ENCODE measurements at places on chromosomes 3 and 15.

DNA sequence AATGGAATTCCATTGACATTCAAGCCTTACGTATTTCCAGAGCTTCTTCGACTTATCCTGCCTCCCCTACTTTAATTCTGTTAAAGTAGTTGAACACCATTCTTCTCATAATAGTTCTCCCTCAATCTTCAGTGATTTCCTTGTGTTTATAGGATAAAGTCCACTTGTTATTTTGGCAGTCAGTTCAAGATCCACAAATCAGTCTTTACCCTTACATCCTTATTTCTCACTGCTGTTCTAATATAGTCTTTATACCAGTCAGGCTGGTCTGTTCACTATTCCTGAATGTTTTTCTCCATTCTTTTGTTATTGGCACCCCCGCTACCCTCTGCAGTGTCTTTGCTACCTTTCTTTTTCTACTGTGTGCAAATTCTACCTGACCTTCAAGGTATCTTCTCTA is 29.7 kb downstream of the ATP6V1A start:
- DNase-seq: no peak

GRCh38 chr15:39376371-39376909 is 204.4 kb upstream of the THBS1 start:
- no peak for DNase-seq

DNA sequence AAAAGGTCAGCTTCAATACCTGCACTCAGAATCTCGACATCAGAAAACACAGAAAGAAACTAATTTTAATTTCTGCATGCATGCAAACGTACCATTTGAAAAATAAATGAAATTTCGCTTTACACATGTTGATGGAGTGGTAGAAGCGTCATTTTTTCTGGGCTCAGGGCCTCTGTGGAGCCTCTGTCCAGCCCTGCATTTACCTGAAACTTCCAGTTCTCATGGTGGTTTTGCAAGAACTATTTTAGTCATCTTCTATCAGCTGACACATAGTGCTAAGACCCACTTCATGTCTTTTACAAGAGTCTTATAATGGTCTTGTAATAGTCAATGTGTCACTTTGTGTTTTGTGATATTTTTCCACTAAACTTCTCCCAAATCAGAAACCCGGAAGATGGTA is 5.3 kb downstream of the KY start:
- DNase-seq: no peak

- no peak for DNase-seq
Observed at GRCh38 chr3:184145111-184145524, 10.0 kb downstream of the EIF2B5 start.

DNA sequence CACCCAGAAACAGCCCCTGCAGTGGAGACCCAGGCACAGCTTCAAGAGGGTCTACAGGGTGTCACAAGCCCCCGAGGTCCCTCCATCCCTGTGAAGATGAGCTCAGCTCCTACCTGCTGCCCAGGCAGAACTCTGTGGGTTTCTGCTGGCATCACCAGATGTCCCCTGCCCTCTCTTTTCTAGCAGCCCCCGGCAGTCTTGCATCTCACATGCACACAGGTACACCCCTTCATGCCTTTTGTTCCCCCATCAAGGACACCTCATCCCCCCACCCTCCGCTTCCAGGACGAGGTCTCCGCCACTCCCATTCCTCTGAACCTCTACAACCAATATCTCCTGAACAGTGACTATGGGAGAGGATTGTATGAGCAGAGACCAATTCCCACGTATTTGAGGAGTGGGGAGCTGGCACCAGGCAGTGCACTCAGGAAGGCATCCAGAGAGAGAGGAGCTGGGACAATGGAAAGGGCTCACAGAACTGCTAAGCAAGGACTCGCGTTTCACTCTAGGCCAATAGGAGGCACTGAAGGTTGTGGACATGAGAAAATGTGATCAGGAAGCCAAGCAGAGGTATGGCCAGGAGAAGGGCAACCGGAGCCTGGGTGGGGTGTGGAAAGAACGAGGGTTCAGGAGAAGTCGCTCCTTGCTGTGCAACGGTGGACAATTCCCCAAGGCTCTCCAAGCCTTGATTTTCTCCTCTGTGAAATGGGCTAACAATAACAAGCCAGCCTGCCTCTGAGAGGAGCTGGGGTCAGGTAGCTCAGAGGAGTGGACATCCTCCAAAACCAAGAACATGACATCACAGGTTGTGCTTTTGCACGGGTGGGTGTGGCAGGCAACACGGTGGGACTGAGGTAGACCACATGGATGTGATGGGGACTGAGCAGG is 115.2 kb downstream of the CHSY1 start:
- DNase-seq: no peak

DNA sequence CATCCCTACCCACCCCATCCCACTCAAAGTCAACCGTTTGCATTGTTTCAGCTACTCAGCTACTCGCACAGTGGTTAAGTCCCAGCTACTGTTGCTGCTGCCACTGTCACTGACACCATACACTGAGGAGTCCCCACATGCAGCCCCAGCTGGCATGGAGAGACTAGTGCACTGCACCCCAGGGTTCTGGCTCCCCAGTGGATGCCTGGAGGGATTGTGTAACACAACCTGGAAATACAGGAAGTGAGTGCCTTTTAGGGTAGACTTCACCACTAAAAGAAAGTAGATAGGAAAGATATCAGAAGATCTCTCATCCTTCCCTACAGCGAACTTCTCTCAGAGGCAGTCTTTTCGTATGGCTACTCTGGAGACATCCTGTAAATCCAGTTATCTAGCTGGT is 169.2 kb upstream of the STRIT1 start:
- DNase-seq: no peak

GRCh38 chr15:95303713-95304112 is 1026.8 kb upstream of the NR2F2 start:
- DNase-seq: no peak

DNA sequence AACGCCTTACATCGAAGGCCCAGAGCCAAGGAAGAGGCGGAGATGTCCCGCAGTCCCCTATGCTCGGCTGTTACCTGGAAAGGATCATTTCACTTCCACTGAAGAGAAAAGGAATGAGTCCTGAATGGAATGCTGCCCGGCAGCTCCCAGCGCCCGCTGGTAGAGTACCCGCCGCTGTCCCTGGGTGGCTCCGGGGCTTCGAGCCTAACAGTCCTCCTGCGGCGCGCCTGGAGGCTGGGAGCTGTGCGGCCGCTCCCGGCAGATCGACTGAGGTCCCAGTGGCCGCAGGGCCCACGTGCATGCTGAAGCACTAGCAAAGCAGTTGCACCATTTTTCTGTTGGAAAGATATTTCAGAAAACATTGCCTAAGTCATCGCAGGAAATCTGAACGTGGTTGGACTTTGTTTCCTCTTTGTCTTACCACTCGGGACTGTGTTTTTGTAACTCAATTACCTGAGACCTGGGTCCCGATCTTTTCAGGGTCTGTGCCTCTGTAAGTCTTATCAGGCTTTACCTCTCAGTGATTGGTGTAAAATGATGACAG is 984 bp downstream of the RNU6-1 start:
- DNase-seq: no peak

GRCh38 chr15:42593143-42593542 is 17.7 kb downstream of the STARD9 start:
- no peak for DNase-seq

GRCh38 chr3:37862219-37862902 is 681 bp downstream of the CTDSPL start:
- no peak for DNase-seq

DNA sequence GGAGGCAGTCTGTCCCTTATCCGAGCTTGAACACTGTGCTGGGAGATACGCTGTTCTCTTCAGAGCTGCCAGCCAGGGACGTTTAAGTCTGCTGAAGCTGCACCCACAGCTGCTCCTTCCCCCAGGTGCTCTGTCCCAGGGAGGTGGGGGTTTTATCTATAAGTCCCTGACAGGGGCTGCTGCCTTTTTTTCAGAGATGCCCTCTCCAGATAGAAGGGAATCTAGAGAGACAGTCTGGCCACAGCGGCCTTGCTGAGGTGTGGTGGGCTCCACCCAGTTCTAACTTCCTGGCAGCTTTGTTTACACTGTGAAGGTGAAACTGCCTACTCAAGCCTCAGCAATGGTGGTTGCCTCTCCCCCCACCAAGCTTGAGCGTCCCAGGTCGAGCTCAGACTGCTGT is 319.9 kb upstream of the GRM7 start:
- no peak for DNase-seq

DNA sequence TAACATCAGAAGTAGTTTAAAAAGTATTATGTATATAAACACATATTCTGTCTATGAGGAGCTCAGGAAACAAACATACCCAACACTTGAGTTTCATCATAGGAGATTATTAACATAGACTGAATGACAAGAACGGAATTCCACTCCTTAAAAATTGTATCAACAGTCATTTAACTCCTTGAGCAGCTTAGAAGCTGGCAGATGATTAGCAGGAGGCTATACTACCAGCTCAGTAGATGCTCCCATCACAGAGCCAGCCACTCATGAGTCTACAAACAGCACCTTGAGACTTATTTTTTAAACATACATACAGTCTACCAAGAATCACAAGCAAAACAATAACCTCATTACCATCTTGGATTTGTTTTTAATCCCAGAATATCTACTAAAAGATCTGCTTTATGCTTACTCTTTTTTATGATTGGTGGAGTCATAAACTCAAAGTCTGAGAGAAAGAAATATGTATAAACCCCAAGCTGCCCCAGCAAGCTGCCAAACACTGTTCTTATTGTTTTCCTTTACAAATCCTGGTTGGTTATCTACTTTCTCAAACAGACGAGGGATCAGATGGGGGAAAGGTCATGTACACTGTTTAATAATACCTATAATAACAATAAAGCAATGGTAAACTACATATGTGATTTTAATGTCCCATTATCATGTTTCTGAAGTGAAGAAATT is 59.5 kb downstream of the CBLB start:
- no peak for DNase-seq

DNA sequence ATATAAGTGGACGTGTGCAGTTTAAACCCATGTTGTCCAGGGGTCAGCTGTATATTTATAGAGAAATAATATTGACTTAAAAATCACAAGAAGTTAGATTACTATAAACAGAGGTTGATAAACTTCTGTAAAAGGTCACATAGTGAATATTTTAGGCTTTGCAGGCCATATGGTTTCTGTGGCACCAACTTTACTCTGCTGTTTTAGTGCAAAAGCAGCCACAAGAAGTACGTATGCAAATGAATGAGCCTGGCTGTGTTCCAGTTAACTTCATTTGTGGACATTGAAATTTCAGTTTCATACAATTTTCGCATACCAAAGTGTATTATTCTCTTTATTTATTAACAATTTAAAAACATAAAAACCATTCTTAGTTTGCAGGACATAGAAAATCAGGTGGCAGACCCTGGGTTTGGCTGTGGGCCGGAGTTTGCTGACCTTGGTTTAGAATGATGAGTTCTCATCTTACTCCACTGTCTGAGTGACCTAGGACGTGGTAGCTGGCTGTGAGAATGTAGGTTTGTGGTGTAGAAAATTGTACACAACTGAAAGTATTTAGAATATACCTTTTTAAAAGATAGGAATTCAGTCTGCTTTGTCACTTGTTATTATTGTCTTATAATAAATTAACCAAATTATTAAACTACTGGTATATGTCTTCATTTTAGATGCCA is 16.3 kb downstream of the FAN1 start:
- no peak for DNase-seq

GRCh38 chr3:53588122-53588521 is 93.7 kb downstream of the CACNA1D start:
- no peak for DNase-seq

DNA sequence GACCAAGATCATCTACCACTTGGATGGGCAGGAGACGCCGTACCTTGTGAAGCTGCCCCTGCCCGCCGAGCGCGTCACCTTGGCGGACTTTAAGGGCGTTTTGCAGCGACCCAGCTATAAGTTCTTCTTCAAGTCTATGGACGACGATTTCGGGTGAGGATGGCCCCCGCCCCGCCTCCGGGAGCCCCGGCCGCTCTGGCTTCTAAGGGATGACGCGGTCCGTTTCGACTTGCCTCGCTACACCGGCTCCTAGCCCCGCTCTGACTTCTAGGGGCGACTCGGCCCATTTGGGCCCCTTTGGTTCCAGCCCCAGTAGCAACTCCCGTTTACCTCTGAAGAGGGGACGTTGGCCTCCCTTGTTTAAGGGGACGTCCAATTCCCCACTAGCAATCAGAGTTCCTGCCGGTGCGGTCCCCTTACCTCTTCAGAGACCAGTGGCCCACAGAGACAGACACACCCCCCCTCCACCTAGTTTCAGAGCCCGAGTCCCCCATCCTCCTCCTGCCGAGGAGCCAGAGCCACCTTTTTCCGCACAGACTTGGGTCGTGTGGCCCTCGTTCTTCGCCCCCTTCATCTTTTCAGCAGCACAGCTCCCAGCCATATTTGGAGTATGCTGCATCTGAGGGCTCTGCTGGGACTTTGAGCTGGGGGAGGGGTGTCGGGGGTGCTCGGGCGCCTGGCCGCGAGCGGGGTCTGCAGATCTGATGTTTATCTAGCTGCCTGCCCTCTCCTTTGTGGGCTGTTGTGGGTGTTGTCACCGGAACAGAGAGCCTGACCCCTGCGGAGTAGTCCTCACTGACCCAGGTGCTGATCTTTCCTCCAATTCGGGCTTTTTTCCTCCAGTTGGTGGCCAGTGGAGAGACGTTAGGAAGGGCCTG is 706 bp downstream of the DVL3 start:
- no peak for DNase-seq

GRCh38 chr15:49421991-49422390 is 1.1 kb upstream of the FGF7 start:
- no peak for DNase-seq

DNA sequence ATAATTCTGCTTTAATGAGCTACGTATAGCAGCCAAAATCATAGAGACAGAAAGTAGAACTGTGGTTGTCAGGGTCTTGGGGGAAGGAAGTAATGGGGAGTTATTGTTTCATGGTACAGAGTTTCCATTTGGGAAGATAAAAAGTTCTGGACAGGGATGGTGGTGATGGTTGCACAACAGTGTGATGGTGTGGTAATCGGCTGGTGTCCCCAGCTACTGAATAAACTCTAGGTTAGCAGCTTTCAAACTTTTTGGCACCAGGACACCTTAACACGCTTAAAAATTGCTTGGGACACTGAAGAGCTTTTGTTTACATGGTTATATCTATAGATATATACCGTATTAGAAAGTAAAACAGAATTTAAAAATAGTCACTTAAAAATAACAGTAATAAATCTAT is 166.0 kb downstream of the NEK11 start:
- no peak for DNase-seq

GRCh38 chr3:184230603-184231528 is 1.5 kb downstream of the VWA5B2 start:
- no peak for DNase-seq

DNA sequence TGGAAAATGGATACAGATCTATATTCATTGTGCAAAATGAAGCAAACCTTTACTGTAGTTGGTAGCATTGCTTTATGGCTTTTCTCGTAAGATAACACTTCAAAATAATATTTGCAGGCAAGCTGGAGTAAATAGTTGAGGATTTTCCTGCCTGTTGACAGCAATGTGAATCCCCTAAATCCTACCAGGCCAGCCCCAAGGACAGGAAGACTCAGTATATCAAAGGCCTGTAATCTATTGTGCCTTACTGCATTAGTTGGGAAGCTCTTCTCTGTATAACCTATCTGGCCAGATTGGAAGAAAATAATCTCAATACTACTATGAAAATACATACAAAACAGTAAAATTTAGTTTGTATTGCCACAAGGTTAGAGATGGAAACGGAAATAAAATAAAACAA is 4.6 kb upstream of the GMNC start:
- DNase-seq: no peak

GRCh38 chr3:21573291-21573690 is 177.7 kb downstream of the ZNF385D start:
- DNase-seq: no peak
